Inflammatory macrophage (primary cell): ENCODE measurements at places on chromosomes 4 and X.
A peak's percentile ranks its signal among the peaks of the same experiment; 100 is the strongest.

- no peak for DNase-seq
Observed at GRCh38 chr4:180650273-180650672, 1592.9 kb upstream of the TENM3 start.

DNA sequence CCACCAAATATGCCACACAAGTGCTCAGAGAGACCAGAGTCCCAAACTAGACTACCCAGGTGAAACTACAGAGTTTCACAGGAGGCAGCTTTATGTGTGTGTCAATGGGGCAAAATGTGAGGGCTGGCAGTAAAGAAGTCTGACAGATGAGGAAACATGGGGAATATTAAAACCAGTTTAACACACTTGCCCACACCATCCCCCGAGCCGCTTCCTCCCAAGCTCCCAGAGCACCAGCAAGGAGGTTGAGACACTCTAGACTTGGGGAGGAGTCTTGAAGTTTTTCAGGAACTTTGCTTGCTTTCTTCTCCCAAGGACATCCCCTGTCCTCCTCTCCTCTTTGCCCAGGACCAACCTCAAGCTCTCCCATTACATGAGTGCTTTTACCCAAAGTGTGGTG lies 94.7 kb upstream of the SPRY1 start:
- peak; percentile 10 for DNase-seq

- DNase-seq: no peak
Observed at GRCh38 chrX:68920561-68920960, 91.7 kb downstream of the EFNB1 start.

- DNase-seq: no peak
Observed at GRCh38 chr4:95319169-95319568, 229.6 kb downstream of the UNC5C start.

- DNase-seq: no peak
Observed at GRCh38 chr4:57040510-57040909, 61.8 kb downstream of the POLR2B start.

DNA sequence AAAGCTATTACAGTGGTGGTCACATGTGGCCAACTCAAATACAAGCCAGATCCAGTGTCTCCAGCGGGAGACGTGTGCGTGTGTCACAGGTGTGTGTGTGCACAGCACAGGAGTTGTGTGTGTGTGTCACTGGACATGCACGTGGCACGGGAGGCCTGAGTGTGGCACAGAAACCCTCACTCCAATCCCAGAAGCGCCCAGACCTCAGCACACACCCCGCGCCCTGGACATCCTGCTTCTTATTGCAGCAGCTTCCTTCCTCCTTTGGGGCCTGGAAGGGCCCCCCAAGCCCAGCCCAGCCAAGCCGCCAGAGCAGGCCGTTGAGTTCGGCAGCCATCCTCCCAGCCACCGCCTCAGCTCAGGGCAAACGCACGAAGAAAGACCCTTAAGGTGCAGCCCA lies 37.9 kb downstream of the ACOX3 start:
- peak; percentile 53 for DNase-seq

GRCh38 chrX:102711872-102712215 lies 404 bp upstream of the GPRASP2 start:
- no peak for DNase-seq

DNA sequence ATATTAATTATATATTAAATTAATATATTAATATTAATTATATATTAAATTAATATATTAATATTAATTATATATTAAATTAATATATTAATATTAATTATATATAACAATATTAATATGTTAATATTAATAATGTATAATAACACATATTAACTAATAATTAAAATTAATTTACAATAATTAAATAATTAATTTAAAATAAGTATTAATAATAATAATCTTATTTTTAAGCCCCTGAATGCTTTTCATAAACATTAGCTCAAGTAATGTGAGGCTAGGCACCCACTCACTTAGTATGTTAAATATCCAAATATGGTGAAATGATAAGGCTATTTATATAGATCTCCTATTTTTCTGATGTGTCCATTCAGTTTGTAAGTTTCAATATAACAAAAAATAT lies 26.9 kb downstream of the NKX6-1 start:
- no peak for DNase-seq

DNA sequence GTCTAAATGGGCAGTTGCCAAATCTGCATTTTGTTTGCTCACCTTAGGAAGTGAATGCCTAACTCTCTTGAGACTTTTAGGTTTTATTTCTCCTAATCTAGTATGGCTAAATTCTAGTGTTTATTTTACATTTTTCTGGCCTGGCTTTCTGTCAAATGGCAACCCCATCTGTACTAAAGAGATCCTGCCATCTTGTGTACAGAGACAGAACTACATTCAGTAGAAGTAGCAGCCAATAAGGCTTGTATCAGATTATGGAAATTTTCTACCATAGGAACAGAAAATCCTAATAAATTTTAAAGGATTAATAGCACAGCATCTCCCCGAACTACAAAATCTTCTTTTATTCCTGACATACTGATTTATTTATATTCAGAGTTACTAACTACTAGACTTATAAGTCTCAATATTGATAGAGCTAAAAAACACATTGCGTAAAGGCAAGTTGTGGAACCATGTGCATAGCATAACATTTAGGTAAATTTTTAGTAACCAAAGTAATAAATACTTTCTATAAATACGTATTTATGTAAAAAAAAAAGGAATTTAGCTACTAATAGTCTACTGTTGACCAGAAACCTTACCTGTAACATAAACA lies 45.5 kb downstream of the TMEM144 start:
- peak; percentile 39 for DNase-seq

GRCh38 chr4:102612210-102612609 lies 111.1 kb downstream of the NFKB1 start:
- DNase-seq: no peak

DNA sequence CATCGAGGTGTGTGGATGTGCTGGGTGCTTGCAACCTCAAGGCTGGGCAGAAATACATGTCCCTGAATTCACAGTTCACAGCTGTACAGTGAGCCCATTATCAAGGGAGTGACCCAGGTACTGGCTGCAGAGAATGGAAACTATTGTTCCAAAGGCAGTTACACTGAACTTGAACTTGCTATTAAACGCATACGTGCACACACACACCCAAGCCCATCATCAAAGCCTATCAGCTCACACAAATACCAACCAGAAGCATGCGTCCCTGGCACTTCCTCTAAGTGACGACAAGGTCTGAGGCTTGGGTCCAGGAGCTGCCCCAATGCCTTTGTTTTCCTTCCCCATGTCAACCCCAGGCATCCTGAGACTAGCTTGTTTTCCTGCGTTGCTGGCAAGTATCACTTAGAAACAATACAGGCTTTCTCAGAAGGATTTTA lies 88.6 kb downstream of the IRF2 start:
- DNase-seq: no peak

GRCh38 chr4:8079031-8079885 lies 79.4 kb downstream of the ABLIM2 start:
- DNase-seq: peak; percentile 70

DNA sequence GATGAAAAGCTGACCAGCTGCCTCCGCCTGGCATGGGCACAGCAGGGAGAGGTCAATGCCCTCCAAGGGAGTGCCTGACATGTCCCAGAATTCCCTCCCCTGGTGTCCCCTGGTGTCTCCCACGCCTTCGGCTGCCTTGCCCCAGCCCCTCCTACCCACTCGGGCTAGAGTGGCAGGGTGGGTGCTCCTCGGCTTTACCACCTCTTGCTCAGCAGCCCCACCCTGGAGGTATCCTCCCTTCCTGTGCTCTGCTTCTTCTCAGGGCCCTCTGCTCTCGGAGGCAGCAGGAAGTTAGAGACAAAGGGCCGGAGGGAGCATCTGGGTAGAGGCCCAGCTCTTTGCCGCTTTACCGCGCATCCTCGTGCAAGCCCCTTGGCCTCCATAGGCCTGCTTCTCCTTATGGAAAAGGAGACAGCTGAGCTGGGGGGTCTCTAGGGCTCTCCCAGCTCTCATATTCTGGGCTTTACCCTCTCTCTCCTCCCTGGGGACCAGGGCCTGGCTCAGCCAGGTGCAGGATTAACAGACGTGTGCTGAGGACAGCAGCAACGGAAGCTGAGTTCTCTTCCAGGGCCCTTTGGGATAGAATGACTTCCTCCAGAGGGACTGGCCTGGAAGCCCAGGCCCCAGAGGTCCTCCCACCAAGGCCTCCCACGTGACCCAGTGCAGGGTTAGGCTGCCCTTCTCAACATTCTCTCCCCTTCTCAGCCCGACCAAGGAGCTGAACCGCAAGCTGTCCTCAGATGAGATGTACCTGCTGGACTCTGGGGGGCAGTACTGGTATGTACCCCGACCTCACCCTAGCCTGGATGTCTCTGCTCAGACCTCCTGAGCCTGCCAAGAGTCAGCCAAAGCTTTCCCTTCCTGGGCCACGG lies 17.2 kb downstream of the XPNPEP2 start:
- no peak for DNase-seq

- DNase-seq: no peak
Observed at GRCh38 chr4:180808862-180809261, 1434.3 kb upstream of the TENM3 start.

DNA sequence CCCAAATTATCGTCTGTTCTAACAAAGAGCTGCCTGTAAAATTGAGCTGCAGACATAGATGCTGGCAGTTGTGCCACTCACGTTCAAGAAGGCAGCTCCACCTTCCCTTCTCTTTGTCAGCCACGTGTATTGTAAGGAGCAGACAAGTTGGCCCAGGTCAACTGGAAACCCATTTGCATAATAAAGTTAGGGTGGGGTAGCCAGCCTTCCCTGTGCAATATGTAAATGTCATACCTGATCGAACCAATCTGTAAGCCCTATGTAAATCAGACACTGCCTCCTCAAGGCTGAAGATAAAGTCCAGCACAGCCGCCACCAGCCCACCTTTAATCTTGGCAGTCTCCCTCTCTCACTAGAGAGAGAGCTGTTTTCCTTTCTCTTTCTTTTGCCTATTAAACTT lies 117.2 kb downstream of the TMEM144 start:
- DNase-seq: no peak

DNA sequence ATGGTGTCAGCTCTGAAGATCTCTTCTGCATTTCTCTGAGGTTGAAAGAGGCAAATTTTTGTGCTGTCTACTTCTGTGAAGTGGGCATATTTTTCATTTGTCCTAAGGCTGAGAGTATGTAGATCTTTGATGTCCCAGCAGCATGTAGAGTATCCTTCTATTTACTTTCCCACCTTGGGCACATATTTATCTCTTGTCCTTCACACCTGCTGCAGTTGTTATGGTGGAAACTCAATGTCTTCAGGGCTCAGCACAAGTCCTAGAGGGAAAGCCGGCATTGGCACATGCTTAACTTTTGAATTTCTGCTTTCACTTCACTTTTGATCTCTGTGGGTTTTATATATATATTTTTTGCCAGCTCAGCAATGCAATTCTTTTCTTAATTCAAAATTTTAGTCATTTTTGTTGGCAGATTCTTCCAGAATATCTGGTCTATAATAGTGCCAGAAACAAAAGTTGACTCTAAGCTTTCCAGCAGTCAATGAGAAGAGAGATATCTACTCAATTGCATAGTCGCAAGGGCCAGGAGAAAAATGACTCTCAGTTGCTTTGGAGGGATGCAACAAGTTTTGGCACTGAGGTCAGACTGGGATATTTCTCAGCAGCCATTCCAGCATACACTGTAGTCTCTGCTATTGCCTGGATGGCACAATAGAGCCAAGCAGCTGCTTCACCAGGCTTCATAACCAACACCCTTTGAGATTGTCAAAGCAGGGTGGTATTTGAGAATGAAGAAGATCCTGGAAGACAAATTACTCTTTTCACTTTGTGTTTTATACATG lies 127.8 kb upstream of the FAT1 start:
- DNase-seq: no peak

- DNase-seq: no peak
Observed at GRCh38 chrX:56786889-56787733, 58.1 kb downstream of the NBDY start.

GRCh38 chrX:125295337-125295736 lies 24.3 kb upstream of the TEX13C start:
- no peak for DNase-seq

- no peak for DNase-seq
Observed at GRCh38 chrX:41828826-41829225, 94.5 kb downstream of the CASK start.

- no peak for DNase-seq
Observed at GRCh38 chr4:163485589-163485988, 8.9 kb upstream of the TMA16 start.

- no peak for DNase-seq
Observed at GRCh38 chr4:8083086-8083825, 75.4 kb downstream of the ABLIM2 start.

GRCh38 chrX:72045552-72046277 lies 86.0 kb downstream of the RTL5 start:
- no peak for DNase-seq

GRCh38 chrX:6184900-6185515 lies 43.7 kb downstream of the NLGN4X start:
- DNase-seq: no peak

DNA sequence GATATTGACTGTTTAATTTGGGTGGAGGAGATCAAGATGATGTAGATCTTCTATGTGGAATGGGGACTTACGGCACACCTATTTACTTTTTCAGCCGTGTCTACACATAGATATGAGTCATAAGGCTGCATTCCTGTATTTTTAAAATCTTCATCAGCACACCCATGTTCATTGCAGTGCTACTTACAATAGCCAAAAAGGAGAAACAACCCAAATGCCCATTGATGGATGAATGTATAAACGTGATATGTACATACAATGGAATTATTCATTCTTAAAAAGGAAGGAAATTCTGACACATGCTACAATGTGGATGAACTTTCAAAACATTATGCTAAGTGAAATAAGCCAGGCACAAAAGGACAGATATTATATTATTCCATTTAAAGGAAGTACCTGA lies 98.6 kb downstream of the AASDH start:
- no peak for DNase-seq

DNA sequence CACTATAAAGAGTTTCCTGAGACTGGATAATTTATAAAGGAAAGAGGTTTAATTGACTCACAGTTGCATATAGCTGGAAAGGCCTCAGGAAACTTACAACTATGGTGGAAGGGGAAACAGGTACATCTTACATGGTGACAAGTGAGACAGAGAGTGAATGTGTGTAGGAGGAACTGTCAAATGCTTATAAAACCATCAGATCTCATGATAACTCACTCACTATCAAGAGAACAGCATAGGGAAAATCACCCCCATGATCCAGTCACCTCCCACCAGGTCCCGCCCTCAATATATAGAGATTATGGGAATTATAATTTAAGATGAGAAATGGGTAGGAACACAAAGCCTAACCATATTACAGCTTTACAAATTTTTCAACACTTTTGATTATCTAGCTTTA lies 266.0 kb downstream of the DTHD1 start:
- DNase-seq: no peak

GRCh38 chr4:112329672-112330375 lies 32.7 kb downstream of the ALPK1 start:
- peak; percentile 40 for DNase-seq

DNA sequence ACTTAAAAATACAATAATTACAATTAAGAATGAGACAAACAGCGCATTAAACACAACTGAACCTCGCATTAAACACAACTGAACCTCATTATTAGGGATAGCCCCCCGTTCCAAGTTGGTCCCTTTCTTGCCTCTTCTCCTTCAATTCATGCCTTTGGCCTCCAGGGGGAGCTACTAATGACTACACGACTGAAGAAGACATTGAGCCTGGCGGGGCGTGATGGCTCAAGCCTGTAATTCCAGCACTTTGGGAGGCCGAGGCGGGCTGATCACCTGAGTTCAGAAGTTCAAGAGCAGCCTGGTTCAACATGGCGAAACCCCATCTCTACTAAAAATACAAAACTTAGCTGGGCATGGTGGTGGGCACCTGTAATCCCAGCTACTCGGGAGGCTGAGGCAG lies 56.4 kb upstream of the NWD2 start:
- no peak for DNase-seq

- no peak for DNase-seq
Observed at GRCh38 chr4:82287720-82288119, 86.1 kb downstream of the HNRNPD start.
